ENCODE measurements at places on chromosomes 3 and 15.
A peak's percentile ranks its signal among the peaks of the same experiment; 100 is the strongest.

GRCh38 chr3:8103954-8104353 lies 397.7 kb upstream of the LMCD1 start:
- DNase-seq, result no peak

- DNase-seq, result no peak
Observed at GRCh38 chr15:83914906-83915305, 261.0 kb downstream of the ADAMTSL3 start.

DNA sequence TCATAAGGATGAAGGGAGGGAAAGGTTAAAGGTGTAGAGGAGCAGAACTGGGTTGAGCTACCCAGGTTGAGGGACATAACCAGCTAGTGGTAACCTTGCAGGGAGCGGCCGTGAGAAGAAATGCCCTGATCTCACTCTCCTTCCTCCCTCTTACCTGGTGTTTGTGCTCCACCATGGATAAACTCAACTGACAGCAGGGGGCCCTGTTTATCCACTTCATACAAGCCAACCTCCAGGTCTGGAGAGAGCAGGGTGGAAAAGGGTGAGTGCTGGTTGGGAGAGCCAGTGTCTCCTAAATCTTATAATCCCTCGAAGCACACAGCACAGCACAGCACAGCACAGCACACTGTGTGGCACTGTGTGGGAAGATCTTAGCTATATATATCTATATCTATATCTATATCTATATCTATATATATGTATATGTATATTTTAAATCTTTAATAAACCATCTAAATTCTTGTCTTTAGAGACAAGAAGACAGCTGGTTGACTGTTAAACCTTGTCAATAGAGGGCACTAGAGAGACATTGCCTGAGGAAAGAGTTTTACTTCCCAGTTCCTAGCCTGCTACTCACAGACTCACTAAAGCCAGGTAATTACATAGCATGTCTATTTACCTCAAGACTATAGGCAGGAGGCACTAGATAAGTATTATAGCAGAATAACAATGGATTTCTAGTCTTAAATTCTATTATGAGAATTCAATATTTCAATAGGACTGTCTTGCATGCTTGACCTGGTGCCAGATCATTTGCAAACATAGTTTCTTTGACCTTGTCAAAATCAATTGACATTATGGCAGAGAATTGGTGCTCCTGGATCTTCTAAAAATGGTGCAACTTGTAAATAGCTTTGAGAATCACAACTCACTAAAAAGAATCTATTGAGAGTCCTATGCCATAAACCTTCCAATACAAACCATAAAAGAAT lies 21.7 kb upstream of the FMN1 start:
- peak; percentile 18 for DNase-seq

- no peak for DNase-seq
Observed at GRCh38 chr15:31660816-31661215, 334.2 kb downstream of the KLF13 start.

DNA sequence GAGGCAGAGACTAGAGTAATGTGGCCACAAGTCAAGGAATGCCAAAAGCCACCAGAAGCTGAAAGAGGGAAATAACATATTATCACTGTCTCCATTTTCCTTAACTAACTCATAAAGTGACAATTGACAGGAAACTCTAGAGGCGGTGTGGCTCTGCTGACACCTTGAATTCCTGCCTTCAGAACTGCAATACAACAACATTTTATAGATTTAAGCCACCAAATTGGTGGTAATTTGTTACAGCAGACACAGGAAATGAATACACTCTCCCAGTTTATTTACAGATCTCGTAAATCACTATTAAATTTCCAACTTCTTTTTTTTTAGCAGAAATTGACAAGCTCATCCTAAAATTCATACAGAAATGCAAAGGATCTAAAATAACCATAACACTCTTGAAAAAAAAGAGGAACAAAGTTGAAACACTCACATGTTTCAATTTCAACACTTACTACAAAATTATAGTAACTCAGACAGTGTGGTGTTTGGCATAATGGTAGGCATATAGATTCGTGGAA lies 449.9 kb downstream of the OTOL1 start:
- DNase-seq, result no peak

DNA sequence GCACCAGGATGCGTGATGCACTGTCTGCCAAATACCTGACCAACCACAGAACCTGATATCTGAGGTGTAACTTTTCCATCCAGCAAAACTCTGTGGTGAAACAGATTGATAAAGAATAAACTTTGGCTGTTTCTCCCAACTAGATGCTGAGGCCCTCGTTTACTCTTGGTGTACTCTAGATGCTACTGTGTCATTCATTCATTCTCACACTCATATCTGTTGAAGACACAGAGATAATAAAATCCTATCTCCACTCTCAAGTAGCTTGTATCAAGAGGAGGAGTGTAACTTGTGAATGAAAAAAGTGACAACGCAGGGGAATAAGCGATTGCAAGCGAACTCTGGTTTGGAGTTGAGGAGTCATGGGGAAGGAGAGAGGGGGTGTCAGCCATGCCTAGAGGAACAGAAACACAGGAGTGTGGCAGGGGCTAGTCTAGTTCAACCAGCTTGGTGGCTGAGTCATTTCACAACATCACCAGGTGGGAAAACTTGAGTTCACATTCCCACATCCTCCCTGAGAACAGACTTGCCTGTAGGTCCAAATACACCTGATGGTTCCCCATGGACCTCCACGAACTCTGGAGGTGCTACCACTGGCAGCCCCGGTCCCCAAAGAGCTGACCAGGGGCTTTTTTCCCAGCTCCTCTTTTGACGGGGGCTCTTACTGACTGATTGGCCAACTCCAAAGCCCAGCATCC lies 73.3 kb upstream of the SNRK start:
- DNase-seq, result no peak

DNA sequence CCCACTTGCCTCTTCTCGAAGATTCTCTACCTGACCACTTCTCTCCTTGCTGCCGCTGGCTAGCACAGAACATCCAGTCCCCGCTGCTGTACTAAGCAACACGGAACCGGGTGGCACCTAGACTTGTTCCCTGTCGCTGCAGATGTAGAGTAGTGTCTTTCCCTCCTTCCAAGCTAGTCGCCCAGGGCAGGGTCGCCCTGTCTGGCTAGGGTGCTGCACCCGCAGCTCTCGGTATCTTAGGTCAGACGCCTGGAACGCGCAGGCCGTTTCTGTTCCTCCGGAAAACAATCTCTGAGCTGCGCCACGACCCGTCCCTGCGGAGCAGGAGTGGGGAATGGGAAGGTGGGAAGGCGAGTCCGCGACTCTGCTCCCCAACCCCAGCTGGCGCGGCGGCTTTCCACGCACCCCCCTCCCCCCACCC lies 758 bp upstream of the SNX33 start:
- no peak for DNase-seq

- no peak for DNase-seq
Observed at GRCh38 chr3:64023861-64024223, 548 bp upstream of the PSMD6 start.

- no peak for DNase-seq
Observed at GRCh38 chr3:195754141-195754540, 33.4 kb downstream of the MUC20 start.

DNA sequence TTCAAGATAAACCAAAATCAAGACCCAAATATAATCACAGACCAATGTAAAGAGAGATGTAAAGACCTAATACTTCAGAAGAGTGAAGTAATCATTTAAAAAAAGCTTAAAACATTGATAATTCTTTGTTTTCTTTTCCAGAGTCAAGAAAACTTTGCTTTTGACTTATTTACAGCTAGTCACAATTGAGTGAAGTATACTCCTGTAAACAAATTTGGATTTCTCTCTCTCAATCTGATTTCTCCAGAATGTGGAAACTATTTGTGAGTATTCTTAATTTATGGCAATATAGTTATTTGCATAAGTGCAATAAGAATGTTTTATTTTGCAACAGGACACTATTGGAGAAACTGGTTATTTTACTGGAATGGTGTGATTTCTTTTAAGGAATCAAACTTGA lies 43.7 kb upstream of the ZBTB20 start:
- no peak for DNase-seq

- DNase-seq, result peak; percentile 2
Observed at GRCh38 chr3:18295171-18295920, 129.8 kb downstream of the SATB1 start.

GRCh38 chr3:5232570-5232969 lies 45.1 kb downstream of the EDEM1 start:
- DNase-seq, result no peak

DNA sequence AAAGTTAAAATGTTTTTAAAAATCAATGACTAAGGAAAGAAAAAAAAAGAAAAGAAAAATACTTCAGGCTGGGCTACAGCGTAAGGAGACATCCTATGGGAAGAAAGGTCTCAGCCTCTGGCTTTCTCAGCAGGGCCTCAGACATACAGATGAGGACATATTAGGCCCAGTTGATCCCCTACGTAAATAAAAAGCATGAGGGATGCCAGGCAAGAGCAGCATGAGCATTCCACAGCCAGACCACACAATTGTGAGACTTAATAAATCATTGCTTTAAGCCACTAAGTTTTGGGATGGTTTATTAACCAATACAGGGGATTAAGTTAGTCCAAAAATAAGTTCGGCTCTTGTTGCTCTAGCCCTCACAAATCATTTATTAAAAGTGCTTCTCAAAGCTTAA lies 394.1 kb upstream of the NECTIN3 start:
- no peak for DNase-seq

GRCh38 chr3:114437897-114438296 lies 144.1 kb downstream of the TIGIT start:
- DNase-seq, result no peak

DNA sequence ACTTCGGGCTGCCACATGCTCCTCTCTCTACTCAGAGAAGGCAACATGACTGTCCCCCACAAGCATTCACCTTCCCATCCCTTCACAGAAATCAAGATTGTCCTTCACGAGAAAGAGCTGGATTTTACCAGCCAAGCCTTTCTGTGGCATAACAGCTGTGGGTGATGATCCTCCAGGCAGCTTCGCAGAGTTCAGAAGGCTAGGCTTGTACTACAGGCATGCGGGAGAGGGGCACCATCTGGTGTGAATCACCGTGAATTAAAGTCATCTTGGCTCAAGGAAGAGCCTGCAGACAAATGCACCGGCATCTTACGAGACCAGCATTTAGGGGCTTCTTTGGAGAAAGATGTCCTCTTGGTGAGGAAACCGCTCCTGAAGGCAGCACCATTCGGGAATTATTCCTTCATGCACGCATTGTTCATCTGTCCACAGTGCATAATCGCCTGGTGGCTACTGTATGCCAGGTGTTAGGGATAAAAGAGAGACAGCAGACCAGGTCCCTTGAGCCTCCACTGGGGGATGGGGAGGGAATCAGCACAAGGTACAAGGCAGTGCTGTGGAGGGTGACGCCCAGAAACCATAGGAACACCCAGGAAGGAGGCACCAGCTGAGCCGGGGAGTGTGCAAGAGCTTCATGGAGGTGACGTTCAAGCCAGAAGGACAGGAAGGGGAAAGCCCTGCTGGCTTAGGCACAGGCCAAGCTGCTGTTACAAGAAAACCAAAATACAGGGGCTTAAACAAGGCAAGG lies 108.6 kb downstream of the TMEM266 start:
- no peak for DNase-seq

DNA sequence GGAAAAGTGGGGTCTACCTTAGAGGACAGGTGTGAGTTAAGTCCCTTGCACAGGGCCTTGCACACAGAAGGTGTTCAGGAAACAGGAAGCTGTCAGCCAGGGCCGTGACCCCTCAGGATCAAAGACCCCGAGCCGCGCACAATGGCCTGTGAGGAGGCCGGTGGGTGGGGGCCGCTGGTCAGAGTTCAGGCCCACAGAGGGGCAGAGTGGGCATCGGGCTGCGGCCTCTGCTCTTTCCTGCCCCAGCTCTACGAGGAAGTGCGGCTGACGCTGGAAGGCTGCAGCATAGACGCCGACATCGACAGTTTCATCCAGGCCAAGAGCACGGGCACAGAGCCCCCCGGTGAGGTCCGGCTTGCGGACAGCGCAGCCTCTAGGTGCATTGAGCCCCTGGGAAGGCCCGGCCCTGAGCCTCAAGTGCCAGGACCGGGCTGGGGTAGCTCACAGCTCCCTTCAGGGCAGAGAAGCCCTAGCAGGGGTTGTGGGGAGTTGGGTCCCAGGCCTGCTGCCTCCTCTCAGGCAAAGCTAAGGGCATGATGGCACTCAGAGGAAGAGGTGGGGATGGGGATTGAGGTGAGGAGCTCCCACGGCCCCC lies 37.2 kb downstream of the PSTPIP1 start:
- DNase-seq, result no peak

GRCh38 chr3:181329024-181329423 lies 339.5 kb upstream of the DNAJC19 start:
- no peak for DNase-seq

DNA sequence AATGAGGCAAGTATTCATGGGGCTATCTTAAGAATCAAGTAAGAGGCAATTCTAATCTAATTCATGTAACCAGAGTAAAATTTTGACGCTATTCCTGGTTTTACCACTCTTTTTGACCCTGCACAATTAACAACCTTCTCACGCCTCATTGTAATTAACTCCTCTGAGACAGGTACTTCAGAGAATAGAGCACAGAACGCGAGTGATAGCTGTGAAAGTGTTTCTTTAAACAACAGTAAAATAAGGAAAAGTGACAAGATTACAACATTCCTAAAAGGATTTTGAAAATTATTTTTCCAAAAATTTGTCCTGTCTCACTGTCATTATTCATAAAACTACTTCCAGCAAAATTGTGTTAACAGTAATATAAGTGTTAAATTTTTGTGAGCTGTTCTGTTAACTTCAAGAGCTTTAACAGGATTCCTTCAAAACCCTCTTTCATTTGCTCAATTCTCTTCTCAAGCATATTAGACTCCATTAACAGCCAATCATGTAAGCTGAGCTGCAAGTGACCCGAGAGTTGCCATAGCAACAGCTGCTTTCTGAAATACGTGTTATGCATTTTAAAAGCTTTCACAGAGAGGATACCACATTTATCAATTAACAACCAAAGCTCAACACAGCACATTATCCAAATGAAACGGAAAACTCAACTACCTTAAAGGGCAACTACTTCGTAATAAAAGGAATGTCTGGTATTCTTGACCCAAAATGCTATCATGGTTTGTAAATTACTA lies 93.1 kb downstream of the STAG1 start:
- DNase-seq, result no peak

GRCh38 chr3:139559541-139559940 lies 20.0 kb upstream of the RBP1 start:
- DNase-seq, result no peak

DNA sequence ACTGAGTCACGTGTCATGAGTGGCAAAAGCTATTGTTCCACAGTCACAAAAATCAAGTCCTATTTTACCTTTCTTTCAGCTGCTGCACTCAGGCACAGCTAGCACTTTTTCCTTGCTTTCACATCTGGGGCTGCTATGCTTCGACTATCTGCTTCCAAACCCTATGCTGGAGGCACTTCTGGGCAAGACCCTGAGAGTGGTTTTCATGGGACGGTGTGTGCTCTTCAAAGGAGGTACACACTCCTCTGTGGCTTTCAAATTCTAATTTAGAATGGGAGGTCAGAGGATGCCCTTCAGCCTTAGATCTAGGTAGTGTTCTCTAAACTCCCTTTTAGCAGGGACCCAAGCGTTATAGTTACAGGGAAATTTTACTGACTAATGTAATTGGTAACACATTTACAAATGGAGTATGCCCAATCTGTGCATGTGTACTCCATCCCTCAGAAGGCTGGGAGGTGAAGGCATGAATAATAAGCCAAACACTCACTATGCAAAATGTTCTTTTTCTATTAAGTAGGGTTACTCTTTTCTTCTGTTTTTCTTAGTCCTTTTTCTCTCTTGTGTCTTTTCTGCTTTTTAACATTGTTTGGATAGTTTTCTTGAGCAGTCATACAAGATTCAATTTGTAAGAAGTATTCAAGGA lies 188.3 kb downstream of the LSAMP start:
- DNase-seq, result no peak

GRCh38 chr3:33202711-33203457 lies 15.7 kb downstream of the SUSD5 start:
- no peak for DNase-seq

All from GM12891 (cell line).